ENCODE measurements at places on chromosomes 5 and 9.

DNA sequence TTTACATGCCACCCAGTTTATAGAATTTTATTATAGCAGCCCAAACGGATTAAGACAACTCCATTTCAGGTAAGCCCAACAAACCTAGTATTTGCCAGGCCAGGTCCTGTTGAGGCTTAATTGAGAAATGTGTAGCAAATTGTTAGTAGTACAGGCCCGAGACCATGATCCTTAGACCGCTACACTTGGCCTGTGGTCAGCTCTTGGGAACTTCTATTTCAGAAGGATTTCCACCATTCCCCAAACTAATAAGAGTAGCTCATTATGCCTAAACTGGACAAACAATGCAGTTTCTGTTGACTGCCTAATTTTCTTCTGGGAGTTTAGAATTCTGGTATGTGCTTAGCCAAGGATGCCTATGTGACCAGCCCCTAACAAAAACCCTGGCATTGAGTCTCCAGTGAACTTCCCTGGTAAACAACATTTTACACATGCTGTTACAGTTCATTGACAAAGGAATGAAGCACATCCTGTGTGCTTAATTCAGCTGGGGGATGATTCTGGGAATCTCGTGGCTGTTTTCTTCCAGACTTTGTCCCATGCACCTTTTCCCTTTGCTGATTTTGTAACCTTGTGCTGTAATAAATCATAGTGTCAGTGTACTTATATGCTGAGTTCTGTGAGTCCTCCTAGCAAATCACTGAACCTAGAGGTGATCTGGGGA lies 5.6 kb upstream of the GPX3 start:
- DNase-seq: no peak

GRCh38 chr9:76365028-76365427 lies 29.2 kb downstream of the RFK start:
- no peak for DNase-seq

- no peak for DNase-seq
Observed at GRCh38 chr9:36154331-36154952, 14.7 kb upstream of the CCIN start.

- no peak for DNase-seq
Observed at GRCh38 chr9:126615245-126615790, 1.6 kb downstream of the LMX1B start.

DNA sequence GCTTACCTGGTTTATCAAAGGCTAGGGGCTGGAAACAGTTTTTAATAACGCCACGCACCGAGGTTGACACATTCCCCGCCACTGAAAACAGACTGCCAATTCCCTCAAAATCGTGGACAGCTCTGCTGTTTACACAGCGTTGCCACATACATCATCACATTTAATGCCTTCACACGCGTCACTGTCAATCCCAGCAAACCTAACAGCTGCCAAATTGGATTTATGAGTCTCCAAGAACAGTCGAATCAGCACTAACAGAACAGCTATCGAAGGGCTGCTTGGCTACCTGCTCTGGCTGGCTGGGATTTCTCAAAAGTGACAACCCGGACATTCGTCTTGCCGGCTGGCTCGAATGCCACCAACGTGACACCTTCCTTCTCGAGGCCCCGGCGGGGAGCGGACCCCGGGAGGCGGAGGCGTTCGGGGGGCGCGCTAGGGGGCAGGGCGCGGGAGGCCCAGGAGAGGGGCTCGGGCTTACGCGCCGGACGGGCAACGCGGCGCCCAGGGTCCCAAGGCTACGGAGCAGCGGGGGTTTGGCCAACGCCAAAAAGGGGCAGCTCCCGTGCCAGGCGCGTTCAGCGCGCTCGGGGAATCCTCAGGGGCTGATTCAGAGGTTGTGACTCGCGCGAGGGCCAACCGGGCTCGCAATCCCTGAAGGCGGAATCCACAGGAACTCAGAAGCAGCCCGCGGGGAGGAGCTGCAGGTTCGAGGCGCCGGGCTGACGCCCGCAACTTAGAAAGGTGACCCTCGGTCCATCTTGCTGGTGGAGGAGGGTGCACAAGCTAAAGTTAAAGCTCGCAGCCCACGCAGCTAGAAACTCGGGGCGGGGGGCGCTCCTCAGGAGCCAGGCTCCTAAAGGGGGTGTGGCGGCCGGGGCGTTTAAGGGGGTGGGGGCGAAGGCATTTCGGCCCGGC lies 1.2 kb downstream of the CDC14B start:
- DNase-seq: no peak

DNA sequence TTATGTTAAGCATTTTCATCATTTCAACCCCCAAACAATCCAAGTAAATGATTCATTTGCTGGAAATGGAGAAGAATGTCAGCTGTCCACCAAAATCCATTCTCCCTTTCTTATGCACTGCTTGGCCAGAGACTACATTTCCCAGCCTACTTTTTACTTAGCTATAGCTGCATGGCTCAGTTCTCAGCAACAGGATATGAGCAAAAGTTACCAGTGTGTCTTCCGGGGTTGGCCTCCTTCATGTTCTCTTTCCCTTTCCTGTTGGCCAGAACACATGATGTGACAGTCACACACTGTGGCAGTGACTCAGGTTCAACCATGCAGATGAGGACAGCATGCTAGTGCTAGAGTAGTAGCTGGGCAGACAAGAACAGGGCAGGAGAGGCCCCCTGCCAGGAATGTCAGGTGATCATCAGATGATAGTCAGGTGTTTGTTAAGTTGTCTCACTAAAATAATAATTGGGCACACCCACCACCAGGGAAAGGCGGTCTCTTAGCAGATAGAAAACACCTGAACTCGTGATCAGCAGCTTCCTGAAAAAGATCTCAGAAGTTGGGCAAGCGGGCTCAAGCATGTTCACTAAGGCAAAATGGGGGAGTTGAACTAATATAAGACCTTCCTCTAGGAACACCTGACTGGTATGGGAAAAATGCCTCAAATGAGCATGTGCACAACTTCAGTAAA lies 12.2 kb downstream of the GPR150 start:
- DNase-seq: no peak

GRCh38 chr5:150186137-150186536 lies 3.7 kb upstream of the SLC6A7 start:
- DNase-seq: no peak

GRCh38 chr9:38032266-38033110 lies 36.5 kb downstream of the SHB start:
- DNase-seq: no peak

GRCh38 chr9:33306037-33306436 lies 15.7 kb downstream of the NFX1 start:
- DNase-seq: no peak

DNA sequence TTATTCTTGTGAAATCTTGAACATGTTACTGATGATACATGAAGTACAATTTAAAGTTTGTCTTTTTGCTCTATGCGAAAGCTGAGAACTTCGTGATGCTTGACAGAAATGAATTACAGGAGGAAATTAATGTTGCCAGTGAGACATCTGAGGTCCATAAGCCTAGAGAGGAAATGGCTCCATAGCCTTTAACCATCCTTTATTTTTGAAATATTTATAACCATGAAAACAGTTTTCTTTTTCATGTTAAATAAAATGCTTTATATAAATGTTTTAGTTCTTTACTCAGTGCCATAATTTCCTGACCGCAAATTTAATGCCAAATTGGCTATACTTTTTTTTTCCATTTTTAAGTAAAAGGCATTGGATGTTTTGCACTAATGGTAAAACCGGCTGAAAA lies 29.1 kb downstream of the F2RL2 start:
- no peak for DNase-seq

DNA sequence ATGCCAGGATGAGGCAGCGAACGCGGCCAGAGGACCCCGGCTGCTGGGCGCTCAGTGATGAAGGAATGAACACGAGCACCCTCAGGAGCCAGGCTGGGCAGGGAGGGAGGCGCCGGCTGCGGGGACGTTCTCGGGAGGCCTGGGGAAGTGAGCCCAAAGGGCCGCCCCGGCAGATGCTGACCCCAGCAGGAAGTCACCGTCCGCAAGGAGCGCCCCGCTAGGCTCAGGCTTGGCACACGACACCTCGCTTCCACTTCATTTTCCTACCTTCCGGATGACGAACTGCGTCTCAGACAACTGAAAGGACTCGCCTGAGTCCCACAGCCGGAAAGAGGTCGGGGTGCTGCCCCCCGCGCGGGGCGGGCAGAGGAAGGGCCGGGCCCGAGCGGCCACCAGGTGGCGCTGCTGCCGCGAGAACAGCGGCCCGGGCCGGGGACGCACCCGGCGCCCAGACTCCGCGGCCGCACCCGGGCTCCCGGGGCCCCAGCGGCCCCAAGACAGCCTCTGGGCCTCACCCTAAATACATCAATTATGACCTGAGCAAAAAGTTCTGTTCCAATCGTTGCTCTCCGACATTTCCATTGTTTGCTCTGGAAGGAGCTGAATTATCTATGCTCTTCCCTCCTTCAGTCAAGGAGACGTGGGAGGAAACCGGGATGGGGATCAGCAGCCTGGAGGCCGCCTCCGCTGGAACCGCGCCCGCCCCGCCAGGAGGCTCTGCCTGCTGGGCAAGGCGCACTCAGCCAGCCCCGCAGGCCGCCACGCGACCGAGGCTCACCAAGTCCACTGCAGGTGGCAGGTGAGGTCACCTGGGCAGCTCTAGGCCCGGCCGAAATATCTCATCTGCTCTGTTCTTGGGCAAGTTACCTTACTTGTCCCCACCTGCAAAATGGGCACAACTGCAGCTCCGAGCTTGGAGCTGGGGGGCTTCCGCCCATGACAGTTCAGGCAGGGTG lies 107.0 kb downstream of the ZNF354C start:
- peak; percentile 28 for DNase-seq

DNA sequence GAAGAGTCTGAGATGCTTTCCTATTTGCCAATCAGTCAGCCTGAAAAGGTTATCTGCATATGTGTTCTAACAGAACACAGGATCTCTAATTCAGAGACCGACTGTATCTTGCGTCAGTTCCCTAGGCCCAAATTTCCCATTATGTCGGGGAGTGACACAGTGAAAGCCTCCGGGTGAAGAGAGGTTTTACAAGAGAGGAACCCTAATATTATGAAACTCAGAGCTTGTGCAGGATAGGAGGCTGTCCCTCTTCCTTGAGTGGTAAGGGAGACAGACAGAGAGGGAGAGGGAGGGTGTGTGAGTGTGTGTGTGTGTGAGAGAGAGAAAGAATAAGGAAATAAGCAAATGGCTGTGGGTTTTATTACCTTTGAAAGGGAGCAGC lies 1.9 kb downstream of the CD14 start:
- no peak for DNase-seq

- DNase-seq: no peak
Observed at GRCh38 chr9:73871636-73872035, 625.5 kb upstream of the RORB start.

DNA sequence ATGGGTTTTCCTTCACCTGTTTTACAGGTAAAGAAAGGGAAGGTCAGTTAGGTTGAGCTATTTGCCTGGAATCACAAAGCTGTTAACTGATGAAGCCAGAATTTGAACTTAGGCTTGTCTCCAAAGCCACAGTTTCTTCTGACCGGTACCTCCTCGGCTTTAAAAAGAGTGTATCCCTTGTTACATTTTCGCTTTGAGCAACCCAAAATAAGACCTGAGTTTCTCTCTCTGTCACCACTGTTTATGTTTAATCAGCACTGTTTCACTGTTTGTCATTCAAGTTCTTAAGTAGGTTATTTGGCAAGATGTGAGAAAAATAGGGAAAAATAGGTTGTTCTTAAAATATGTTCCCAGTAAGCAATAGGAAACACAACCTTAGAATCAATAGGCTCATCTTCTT lies 84.6 kb downstream of the VCAN start:
- no peak for DNase-seq

DNA sequence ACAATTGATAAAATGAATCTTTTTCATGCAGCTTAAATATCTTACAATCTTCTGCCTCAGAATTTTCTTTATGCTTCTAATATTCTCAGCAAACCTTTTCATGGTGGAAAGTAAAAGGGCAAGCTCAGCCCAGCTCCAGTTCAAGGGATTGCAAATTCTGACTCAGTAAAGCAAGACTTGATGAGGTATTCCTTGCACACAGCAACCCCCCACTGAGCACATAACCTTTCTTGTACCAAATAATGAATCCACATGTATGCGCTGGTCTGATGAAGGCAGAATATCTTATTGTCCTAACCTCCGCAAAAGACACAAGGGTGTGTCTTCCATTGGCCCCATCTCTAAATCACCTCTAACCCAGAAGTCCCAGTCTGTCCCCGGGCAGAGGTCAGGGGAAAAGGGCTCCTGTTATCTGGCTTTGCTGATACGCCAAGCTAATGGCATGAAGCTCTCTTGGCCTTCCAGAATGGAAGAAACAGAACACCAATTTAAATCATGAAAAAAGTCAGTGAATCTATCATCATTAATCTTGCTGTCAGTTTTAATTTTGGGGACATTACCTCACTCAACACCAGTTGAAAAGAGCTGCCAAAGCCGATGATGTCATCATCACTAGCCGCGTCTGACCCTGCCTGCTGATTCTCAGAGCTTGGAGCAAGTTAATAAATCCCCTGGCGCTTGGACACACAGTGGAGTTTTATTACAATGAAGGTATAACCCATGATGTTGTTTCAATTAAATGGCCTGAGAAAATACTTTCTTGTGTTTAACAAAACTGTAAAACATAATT lies 592.5 kb upstream of the CLINT1 start:
- no peak for DNase-seq

DNA sequence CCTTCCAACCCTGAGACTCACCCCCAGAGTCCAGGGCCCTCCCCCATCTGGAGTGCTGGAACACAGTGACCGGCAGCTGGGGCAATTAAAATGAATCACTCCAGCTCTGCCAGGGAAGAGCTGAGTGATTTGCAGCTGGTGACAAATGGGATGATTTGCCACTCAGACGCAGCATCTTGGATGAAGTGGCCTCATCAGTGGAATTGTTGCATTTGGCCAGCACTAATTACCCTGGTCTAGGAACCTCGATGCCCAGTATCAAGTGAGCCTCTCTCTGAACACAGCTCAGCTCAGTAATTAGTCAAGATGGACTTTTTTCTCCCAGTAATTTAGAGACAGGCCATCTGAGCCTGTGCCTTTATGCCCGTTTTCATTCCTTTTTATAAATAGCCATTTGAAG lies 259.5 kb downstream of the GRIA1 start:
- DNase-seq: no peak

DNA sequence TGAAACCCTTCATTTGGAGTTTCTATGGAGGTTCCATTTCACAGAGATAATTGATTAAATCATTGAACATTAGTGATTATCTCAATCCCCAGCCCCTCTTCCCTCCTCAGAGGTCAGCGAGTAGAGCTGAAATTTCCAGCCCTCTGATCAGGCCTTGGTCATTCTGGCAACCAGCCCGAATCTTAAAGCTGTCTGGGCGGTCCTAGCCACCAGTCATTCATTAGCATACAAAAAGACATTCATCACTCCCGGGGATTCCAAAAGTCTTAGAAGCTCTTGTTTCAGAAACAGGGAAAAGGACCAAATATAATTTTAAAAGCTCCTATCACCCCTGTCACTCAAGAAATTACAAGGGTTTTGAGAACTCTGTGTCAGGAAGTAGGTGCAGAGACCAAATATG lies 41.3 kb downstream of the ZNF474 start:
- no peak for DNase-seq

GRCh38 chr9:134742822-134743535 lies 101.4 kb downstream of the COL5A1 start:
- no peak for DNase-seq

- no peak for DNase-seq
Observed at GRCh38 chr5:150117945-150118560, 31.7 kb upstream of the CSF1R start.
